ENCODE measurements at places on chromosomes 4 and X.

DNA sequence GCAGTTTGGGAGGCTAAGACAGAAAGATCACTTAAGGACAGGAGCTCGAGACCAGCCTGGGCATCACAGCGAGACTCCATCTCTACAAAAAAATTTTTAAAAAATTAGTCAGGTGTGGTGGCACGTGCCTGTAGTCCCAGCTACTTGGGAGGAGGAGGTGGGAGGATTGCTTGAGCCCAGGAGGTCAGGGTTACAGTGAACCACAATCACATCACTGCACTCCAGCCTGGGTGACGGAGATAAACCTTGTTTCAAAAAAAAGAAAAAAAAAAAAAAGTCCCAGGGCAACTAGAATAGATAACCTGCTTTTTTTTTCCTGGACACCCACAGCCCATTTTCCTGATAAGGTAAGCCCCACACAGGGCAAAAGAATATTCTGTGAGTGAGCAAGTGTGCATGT lies 96.3 kb downstream of the C4orf51 start:
- no peak for DNase-seq

- DNase-seq: no peak
These were observed 104.6 kb downstream of the NBDY start for GRCh38 chrX:56833626-56834025.

GRCh38 chr4:158020176-158020575 lies 152.6 kb downstream of the GASK1B start:
- DNase-seq: no peak

- DNase-seq: no peak
These were observed 339.0 kb upstream of the DDX53 start for GRCh38 chrX:22660756-22661155.

DNA sequence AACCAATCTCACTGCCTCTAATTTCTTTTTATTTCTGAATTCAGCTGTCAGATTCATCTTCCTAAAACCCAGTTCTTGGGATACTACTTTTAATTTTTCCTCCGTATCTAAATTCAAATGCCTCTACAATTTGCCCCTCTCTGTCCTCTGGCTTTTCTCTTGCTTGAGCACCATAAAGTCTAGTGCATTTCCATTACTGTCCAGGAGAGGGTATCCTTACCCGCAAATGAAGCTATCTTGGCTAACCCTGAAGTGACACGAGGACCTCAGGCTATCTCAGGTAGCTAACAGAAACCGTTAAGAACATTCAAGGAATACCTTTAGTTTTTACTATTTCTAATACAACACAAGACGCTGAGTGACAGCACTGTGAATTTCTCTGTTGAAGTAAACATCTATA lies 49.4 kb upstream of the PRR32 start:
- no peak for DNase-seq

DNA sequence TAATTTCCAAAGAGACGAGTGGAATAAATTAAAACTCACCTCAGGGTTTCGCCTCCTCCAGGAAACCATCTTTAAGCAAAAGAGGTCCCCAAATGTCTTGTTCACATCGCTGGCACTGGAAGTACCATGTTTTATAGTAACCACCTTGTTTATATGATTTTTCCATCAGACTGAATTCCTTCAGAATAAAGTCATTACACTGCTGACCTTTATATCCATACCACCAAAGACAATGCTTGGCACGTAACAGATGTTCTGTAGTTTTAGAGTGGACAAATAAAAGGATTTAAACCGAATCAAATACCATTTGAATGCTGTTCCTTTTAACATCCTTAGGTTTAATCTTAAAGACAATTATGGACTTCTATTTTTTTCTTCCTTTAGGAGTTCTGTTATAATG lies 4.7 kb downstream of the NUDT6 start:
- DNase-seq: no peak

DNA sequence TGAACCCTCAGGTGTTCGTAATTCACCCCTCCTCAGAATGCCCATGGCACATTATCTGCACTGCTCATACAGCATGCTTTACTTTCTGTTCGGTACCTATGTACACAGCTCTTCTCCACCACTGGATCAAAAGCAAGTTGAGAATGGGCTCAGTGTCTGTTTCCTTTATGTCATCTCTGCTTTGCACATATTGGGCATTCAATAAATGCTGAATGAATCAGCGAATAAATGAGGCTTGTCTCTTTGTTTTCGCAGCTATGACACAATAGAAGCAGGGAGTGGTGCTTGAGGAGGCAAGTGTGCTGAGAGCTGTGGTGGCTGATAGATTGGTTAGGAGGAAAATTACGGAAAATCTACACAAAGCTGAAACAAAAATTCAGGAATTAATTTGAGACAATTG lies 109.1 kb upstream of the VMA21 start:
- no peak for DNase-seq

DNA sequence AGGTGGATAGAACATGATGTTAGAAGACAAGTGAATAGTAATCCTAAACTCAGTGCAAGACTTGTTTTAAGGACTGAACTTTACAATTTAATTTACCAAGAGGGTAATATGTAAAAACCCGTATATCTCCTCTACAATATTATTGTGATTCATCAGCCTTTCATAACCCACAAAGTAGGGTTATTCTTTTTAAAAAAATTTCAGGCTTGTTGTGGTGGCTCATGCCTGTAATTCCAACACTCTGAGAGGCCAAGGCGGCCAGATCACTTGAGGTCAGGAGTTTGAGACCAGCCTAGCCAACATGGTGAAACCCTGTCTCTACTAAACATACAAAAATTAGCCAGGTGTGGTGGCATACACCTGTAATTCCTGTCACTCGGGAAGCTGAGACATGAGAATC lies 7.2 kb downstream of the IBSP start:
- DNase-seq: no peak

All from SHP77 treated with DMSO at 0.1 percent for 48 hours (cell line).